HAP-1 (cell line): ENCODE measurements at places on chromosomes 1 and 21.

DNA sequence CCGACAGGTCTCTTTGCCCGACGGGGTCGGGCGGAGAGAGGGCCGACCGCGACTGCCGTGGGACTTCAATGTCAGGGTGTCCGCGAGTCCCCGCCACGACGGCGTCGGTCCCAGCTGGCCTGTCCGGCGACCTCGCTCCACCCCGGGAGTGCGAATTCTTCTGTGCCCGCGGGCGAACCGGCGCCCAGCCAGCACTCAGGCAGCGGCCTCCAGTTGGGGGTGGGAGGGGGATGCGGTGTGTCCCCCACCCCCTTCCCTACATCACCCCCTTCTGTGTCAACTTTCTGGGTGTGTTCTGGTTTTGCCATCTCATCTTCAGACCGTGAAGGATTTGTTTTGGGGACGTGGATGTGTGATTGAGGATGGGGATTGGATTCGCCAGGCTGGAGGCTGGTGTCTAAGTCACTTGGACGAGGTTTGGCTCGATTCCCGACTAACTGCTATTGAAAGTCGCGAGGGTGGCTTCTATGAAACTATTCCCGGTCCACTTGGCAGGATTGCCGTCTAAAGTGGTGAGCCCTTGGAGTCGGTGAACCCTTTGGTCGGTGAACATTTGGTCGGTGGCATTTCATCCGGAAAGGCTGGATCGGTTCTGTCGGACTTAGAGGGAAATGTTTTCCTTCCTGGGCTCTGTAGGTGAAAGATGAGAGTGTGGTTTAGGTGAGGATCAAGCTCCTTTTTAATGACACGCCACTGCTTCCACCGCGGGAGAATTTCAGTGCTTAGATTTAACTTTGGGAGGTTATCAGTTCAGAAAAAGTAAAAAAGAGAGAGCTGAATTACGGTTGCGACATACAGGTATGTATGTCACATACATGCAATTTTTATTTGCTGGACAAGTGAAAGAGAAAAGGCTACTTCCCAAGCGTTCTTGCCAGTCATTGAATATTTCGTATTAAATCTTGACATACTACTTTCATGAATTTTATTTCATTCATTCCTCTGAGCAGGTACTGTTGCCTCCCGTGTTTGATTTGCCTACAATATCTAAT is 771 bp downstream of the ABCD3 start:
- DNase-seq: peak; percentile 65

GRCh38 chr1:56429288-56429687 is 150.1 kb downstream of the PLPP3 start:
- peak; percentile 20 for DNase-seq

DNA sequence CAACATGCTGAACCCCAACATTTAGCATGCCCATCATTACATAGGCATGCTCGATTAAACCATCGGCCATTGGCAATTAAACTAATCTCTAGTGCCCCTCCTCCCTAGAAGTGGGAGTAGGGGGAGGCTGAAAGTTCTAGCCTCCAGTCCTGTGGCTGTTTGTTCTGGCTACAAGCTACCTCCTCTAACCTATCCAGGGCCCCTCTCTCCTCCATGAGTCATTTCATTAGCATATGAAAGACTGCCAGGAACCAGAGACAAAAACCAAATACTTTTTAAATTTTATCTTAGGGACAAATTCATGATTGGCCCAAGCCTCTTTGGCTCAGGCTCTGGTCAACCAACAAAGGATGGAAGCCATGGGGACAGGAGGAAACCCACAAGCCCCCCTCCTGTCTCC is 231.1 kb downstream of the CACNA1E start:
- DNase-seq: peak; percentile 3

- DNase-seq: no peak
Measured at GRCh38 chr1:98179151-98179773, 258.4 kb upstream of the DPYD start.

DNA sequence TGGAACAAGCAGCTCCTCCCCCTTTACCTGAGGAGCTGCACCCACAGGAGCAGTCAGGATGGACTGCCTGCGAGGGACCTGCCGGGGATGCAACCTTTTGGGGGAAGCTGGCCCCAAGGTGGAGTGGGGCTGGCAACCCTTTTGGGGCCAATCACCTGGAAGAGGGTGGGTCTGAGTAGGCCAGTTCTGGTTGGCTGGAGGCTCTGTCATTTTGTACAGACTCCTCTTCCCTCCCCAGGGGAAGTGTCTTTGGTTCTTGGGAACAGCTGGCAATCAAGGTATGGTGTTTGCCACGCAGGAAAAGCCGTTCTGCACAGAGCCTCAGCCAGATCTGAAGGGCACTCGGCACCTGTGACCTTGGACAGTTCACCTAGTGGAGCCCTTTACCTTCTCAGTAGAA is 280 bp upstream of the A3GALT2 start:
- no peak for DNase-seq

- no peak for DNase-seq
Measured at GRCh38 chr1:84600796-84601195, 26.6 kb upstream of the CTBS start.

GRCh38 chr1:183812686-183813569 is 8.0 kb downstream of the RGL1 start:
- DNase-seq: no peak

GRCh38 chr1:221961532-221962292 is 219.8 kb upstream of the DUSP10 start:
- DNase-seq: no peak

DNA sequence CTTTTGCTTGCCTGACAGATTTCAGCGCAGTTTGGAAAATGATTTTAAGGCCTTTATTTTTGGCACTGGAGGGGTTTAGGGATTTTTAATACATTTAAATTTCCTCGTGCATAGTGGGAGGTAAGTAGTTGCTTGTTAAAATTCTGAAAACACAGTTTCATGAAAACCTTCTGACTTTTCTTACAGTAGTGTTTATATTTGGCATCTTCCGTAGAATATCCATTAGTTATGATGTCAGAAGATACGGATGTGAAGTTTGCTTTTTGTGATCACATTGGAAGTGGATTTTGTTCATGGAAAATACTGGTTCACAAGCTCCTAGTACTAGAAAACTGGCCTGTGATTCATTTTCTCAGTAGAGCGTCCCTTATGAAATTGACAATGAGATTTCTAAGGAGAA is 1.3 kb downstream of the RABGAP1L start:
- no peak for DNase-seq

- DNase-seq: no peak
Measured at GRCh38 chr1:58264462-58264861, 282.1 kb downstream of the OMA1 start.

DNA sequence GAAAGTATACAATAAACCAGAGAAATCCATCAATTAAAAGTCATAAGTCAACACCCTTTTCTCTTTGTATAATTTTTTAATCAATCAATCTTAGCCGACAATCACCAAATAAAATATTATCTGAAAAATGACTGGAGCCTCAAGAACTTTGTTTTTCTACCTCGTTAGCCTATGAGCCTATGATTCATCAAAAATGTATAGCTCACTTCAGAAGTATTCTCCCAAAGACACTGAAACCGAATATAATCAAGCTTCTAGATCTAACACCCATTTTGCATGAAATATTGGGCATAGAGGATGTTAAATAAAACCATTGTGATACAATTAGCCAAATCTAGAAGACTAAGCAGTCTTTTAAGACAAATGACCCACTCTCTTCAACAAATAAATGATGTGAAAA is 17.8 kb upstream of the RSBN1 start:
- no peak for DNase-seq

GRCh38 chr1:164619006-164619784 is 60.2 kb downstream of the PBX1 start:
- no peak for DNase-seq

- DNase-seq: peak; percentile 49
Measured at GRCh38 chr1:23619299-23620188, 60.2 kb upstream of the ID3 start.

DNA sequence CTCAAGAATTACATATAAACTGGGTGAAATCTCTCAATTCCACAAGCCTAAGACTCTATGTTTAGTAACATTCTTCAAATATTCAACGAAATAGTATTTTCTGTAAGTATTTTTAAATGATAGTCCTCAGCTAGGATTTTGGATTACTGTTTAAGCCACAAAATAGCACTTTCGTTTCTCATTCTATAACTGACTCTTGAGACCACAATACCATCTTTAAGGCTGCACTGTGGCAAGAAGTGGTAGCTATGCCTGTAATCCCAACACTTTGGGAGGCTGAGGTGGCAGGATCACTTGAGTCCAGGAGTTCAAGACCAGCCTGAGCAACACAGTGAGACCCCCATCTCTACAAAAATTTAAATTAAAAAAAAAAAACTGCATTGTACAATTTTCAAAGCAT is 126.7 kb downstream of the CDC42BPA start:
- DNase-seq: no peak

DNA sequence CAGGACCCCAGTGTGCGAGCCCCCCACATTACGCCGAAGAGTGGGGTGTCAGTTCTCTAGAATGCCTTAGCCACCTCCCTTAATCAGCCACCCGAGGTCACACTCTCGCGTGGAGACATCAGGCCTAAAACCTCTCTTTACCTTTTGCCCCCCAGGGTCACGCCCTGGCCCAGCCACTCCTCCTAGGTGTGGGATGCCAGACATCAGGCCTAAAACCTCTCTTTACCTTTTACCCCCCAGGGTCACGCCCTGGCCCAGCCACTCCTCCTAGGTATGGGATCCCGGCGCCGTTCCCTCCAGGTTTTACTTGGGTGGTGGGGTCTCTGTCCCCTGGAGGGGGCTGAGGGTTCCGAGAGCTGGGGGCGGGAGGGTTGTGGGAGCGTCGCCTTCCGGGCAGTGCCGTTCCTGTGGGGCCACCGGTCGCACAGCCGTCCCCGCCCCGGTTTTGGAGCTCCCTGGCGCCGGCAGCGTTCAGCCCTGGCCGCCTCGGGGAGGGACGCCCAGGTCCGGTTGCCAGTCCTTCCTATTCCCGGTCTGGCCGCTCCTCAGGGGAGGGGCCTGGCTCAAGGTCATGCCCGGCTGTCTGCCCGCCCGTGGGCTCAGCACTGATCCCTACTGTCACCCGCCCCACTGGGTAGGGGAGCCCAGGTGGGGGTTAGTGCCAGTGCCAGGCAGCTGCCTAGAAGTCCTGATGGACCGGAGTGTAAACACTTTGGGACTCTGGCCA is 882 bp downstream of the VPS13D start:
- peak; percentile 35 for DNase-seq
